ENCODE measurements at places on chromosomes 5 and 9.

DNA sequence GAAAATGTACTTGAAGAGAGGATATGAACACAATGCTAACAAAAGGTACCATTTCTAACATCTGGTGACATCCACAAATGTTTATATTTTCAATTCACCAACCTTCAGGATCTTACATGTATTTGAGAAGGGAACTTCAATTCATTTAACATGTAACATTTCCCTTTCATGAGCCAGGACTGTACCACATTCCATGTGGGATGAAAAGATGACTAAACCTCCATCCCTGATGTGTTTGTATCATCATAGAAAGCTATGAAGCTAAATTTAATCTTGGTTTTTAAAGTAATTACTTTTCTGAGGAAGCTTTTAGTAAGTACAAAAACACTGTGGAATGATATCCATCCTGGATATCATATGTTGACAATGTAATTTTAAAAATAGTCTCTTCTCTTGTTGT lies 78.2 kb upstream of the GNA14 start:
- DNase-seq = no peak

DNA sequence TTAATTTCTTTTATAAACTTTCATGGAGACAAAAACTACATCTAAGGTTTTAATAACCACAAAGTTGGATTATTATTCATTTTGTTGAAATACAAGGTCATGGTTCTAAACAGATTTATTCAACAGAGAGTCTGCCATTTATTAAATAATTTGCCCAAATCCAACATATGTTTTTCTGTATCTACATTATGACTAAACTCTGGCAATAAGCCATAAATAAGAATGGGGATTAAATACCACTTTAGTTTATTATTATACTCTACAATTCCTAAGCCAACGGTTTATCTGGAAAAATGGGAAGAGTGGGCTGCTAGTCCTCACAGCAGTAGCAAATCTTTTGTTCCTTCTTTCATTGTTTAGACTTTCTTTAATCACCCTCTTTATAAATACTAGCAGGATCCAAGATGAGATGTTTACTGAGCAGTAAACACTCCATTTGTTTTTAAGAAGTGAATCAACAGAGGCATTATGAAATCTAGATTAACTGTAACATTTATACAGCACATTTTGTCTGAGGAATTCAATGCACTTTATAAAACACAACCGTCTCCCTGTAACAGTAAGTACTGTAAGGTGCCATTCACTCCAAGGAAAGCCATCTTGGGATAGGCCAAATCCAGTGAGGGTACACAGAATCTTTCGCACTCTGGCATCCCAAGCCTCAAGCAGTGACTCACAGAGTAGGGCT lies 89.7 kb downstream of the DROSHA start:
- DNase-seq = no peak

- DNase-seq = no peak
These were observed 191.7 kb downstream of the FSTL4 start for GRCh38 chr5:133420440-133421301.

- DNase-seq = no peak
These were observed 127.8 kb downstream of the GNAQ start for GRCh38 chr9:77903666-77904285.

- no peak for DNase-seq
These were observed 335.2 kb downstream of the CWC27 start for GRCh38 chr5:65103756-65104440.

DNA sequence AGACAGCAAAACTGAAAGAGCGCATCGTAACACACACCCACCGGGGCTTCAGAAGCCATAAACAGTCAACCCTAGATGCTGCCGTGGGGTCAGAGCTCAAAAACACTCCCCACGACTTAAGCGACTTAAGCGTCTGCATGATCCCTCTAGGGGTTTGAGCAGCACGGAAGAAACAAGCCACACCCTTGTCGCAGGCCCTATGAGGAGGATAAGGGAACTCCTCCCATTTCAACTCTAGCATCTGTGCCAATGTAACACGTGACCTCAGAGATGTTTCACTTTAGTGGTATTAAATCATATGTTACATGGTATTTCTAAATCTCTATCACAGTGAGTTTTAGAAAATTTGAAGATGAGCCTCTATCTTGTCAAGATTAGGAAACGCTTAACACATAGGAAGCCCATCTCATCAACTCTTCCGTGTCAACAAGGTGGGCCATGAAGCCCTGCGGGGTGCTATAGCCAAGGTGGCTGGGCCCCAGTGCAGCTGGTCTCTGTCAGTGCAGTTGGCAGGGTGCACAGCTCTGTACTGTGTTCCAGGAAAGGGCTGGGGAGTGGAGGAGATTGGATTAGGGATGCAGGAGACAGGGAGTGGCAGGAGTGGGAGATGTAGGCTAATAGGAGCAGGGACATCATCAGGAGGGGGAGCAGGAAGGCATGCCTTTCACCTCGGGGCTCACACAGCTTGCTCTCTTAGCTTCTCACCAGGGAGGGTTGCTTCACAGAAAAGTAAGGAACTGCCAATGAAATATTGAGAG lies 33.1 kb downstream of the ZCCHC9 start:
- DNase-seq = no peak

- no peak for DNase-seq
These were observed 39.4 kb downstream of the KLHL3 start for GRCh38 chr5:137696481-137696880.

DNA sequence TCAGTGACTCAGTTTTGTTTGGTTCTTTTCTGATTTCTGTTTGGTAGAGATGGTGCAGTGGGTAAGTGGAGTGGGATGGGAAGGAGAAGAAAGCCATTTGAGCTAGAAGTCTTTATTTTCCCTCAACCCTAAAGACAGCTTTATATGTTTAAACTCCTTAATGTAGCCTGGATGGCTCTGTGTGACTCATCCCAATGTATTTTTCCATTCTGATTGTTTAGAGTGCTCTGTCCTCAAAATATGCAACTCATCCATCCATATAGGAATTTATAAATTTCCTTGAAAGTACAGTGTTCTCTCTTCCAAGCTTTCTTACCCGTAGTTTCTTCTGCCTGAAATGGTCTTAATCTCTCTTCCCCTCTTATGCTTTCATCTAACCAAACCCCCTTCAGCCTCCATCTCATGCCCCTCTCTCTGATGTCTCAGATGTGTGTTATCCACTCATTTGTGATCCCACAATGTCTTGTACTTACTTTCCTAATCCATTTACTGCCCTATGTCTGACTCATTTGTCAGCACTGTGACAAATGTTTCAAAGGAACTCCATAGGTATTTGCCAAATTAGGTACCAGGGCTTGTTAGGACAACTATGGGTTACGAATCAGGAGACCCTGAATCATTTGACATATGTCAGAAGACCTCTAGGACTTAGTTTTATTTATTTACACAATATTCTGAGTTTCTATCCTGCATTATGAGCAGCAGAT lies 217.5 kb upstream of the SGCD start:
- no peak for DNase-seq

GRCh38 chr9:27347889-27348288 lies 50.9 kb upstream of the EQTN start:
- DNase-seq = no peak

- no peak for DNase-seq
These were observed 225.0 kb downstream of the KCTD16 start for GRCh38 chr5:144395704-144396103.

GRCh38 chr5:128736553-128736952 lies 198.5 kb upstream of the FBN2 start:
- DNase-seq = no peak

- no peak for DNase-seq
These were observed 29.7 kb downstream of the PCA3 start for GRCh38 chr9:76793784-76794431.

DNA sequence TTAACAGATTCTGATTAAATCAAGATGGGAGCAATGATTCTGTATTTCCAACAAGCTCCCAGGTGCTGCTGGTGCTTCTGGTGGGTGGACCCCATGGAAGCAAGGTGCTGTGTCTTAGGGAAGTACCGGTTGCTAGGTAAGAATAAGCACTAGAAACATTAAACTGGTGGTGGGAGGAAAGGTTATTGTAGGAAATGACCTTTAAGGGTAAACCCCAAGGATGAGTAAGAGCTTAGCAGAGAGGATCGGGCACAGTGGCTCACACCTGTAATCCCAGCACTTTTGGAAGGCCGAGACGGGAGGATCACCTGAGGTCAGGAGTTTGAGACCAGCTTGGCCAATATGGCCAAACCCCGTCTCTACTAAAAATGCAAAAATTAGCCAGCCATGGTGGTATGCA lies 16.2 kb upstream of the CREBRF start:
- no peak for DNase-seq

DNA sequence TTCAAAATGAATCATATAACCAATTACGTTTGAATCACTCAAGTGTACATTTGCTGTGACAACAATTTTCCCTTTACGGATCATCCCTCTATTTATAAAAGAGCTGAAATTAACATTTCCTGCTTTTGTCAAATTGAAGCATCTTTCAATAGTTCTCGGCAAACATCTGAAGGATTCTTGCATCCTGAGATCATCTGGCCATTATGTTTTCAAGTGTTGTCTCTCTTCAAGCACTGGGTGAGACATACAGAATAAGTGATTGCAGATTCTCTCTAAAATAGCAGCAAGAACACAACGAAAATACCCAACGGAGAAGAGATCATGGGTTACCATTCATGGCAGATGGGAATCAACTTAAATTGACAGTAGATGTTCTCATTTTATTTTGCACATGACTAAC lies 283.4 kb upstream of the GRAMD2B start:
- DNase-seq = no peak
